HepG2 (cell line): ENCODE measurements at places on chromosomes 2 and 18.

- DNase-seq = no peak
Measured at GRCh38 chr2:165456027-165456426, 13.5 kb upstream of the CSRNP3 start.

DNA sequence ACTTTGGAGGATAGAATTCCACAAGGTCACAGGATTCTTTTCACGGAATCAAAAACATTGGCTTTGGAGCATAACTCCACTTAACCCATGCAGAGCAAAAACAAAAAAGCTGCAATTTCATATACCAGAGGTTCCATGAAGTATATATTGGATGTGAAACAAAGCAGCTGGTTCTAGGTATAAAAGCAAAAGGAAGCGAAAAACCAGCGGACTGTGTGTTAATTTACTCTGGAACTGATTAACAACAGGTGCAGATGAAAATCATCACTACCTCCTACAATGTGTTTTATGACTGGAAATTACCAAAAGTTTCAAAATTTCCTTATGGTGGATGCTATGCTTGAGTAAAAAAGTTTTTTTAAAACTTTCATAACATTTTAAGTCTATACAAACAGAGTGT is 54.4 kb upstream of the LINC00305 start:
- DNase-seq = no peak

DNA sequence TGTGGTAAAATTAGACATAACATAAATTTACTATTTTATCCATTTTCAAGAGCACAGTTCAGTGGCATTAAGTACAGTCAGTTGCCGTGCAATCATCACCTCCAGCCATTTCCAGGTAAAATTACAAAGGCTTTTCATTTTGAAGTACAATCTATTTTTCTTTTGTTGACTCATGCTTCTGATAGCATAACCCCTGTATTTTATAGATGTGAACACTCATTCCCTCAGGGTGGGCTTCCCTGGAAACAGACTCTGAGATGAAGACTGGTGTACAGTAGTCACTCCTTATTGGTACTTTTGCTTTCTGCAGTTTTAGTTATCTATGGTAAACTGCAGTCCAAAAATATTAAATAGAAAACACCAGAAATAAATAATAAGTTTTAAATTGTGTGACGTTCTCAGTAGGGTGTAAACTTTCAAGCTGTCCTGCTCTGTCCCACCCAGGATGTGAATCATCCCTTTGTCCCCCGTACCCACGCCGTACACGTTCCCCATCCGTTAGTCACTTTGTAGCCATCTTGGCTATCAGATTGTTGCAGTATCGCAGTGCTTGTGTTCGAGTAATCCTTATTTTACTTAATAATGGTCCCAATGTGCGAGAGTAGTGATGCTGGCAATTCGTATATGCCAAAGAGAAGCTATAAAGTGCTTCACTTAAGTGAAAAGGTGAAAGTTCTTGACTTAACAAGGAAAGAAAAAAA is 41.1 kb upstream of the NAB1 start:
- no peak for DNase-seq

DNA sequence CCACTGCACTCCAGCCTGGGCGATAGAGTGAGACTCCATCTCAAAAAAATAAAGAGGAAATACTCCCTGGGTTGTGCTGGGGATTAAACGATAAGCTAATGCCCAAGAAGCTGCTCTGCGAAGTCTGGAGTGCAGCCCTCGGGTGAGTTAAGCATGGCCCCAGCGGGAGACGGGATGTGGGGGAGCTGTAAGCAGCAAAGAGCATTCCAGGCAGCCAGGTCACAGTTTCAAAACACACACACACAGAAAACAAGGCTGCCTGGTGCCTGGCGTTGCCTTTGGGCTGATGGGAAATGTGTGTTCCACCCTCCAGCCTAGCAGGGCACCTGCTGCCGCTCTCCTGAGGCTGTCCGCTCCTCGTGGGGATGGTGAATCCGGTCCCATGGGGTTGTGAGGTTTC is 24.1 kb downstream of the ODC1 start:
- no peak for DNase-seq

DNA sequence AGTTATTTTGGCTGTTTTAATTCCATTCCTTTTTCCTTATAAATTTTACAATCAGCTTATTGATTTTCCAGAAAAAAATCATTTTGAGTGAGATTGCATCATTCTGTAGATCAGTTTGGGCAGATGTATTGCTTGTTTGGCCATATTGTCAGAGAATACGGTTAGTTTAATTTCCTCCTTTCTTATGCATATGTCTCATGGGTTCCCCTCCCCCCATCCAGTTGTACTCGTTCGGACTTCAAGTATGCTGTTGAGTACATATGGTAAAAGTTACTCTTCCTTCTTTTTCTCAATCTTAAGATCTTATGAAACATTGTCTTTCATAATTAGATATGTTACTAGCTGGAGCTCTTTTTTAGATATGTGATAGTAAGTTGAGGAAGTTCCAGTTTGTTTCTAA is 131.2 kb upstream of the TTC27 start:
- no peak for DNase-seq
